ENCODE measurements at places on chromosomes 2 and 18.

DNA sequence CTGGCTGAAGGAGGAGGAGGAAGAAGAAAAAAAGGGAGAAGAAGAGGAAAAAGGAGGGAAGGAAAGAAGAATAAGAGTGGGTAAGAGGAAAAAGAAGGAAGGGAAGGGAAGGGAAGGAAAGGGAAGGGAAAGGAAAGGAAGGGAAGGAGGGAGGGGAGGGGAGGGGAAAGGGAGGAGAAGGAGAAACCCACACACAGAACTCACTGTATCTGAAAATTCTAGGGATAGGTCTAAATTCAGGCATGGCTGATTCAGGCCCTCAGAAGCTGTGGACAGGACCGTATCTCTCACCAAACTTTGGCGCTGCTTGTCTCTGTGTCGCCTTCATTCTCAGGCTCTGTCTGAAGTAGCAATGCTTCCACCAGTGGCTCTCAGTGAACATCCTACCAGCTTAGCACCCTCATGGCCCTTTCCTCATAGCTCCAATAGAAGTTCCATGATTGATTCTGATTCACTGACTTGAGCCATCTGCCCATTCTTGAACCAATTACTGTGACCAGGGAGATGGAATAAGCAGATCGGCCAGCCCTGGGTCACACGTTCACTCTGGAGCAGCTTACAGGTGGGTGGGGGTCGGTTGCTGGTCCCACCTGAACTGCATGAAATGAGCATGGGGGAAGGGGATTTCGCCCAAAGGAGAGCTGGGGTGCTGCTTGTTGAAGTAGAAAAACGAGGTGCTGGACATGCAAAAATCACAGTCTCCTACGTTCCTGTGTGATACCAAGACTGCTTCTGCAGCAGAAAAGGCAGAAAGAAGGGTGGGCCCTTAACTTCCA lies 59.7 kb downstream of the TTC32 start:
- no peak for DNase-seq

DNA sequence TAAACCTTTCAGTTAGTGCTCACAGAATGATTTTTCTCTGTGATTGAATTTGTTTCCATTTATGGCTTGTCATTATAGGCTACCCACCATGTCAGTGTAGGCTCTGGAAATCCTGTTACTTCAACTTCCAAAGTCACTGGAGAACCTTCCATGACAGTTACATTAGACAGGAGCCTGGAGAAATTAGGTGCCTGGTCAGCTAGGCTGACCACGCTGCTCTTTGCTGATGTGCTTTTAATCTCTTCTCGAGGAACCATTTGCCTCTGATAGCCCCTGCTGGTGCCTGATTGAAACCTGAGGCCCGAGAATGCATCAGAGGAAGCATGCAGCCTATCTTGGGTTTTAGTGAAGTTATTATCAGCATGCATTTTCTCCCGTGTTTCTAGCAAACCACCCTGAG lies 29.6 kb upstream of the TTN start:
- DNase-seq = no peak

DNA sequence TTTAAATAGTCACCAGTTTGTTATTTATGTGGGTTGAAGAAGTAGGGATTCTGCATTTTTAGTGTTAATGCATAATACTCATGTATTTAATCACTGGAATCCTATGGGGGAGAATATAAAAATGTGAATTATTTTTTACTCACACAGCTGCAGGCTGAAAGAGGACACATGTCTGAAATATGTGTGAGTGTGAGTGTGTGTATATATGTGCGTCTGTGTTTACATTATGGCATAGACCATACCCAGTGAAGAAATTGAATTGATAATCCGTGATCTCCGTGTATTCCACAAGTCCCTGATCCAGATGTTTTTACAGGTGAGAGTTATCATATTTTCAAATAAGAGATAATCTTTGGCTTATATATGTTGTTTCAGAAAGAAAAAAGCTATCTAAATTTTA lies 225.3 kb downstream of the ICOS start:
- no peak for DNase-seq

DNA sequence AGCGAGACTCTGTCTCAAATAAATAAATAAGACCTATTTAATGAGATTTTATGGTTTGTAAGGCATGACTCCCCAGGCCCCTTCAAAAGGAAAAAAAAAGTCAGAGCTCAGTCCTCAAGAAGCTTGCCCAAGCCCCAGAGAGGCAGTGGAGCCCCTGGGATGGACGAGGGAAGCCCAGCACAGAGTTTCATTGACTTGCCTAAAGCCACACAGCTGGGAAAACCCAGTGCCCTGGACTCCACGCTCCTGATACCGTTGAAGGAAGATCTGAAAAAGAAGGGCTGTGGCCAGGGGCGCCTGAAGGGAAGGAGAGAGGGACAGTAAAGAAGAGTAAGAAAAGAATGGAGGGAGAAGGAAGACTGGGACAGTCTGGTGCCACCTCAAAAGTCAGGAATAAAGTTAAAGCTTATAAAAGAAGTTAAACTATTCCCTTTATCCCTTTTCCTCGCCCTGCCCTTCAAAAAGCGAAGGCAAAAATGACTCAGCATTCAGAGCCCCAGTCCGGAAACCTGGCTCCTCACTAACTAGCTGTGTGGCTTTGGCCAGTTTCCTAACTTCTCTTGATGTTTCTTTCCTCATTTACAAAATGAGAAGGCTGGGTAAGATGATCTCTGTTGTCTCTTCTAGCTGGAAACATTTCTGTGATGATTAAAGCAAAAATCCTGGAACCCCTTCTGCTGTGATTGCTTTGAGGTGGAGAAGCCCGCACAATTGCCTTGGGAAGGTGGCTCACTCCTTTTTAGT lies 46.7 kb downstream of the LYPD1 start:
- no peak for DNase-seq

DNA sequence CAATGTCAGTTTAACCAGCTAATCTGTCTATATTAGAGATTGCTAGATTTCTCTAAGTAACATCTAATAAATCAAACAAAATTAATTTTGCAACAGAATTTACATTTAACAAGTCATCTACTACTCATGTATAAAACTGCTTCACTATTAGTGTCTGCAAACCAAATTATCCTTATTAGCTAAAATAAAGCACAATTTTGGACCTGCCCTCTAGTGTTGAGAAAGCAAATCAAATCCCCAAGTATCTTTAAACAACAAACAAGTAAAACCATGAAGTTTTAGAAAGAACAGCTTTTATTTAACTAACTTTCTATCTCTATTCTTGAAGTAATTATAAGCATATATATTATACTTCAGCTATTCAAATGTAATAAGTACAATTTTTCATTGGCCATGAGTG lies 113.1 kb upstream of the SP3 start:
- no peak for DNase-seq

DNA sequence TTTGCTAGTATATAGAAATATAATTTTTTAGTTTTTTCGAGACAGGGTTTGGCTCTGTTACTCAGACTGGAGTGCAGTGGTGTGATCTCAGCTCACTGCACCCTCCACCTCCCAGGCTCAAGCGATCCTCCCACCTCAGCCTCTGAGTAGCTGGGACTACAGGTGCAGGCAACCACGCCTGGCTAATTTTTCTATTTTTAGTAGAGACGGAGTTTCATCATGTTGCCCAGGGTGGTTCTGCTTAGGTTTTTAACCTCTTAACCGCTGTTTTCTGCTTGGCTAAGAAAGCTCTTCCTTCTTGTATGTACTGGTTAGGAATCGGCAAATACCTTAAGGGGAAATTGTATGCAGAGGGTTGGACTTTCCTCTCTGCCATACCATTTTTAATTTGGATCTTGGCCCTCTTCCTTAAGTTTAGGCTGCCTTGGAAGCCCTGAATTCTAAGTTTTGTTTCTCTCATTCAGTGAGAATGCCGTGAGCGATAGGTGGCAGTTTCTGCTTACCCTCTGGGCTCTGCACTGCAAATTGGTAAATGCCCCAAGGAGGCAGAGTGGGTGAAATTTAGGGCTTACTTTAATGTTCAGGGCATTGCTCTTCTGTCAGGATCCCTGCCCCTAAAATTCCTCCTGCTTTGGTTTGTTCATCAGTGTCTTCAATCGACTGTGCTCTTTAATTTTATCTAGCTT lies 32.3 kb downstream of the EML6 start:
- DNase-seq = no peak

- DNase-seq = no peak
Observed at GRCh38 chr18:11541179-11541578, 68.2 kb upstream of the SLC35G4 start.

DNA sequence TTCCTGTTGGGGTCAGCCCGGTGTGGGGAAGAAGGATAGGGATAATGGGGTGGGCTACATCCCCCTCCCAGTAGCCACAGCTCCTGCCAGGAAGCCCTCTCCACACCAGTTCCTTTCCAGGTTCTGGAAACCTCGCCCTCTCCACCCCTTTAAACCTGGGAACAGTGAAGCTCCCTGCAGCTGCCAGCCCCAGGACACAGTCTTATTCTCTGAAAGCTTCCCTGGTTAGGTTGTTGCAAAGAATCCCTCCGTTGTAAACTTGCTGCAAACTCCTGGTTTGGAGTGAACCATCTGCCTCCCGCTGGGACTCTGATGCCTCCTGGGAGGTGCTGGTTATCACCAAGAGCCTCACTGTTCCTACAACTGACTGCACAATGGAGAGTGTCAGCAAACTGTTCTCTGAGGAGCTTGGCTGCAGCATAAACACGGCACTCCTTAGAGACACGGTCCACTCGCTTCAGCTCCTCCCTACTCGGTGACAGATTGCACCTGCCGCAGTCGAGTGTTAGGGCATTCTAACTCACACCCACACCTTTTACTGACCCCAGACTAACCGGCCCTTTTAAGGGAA lies 261.8 kb upstream of the RAB6C start:
- no peak for DNase-seq

- DNase-seq = no peak
Observed at GRCh38 chr18:78169174-78169864, 810.3 kb upstream of the SALL3 start.

GRCh38 chr2:233544200-233544610 lies 22.4 kb downstream of the USP40 start:
- no peak for DNase-seq

- no peak for DNase-seq
Observed at GRCh38 chr18:75297731-75298130, 87.1 kb downstream of the TSHZ1 start.

GRCh38 chr2:146597291-146597690 lies 1247.5 kb upstream of the ACVR2A start:
- DNase-seq = no peak

- no peak for DNase-seq
Observed at GRCh38 chr2:100206731-100207255, 64.4 kb upstream of the AFF3 start.

DNA sequence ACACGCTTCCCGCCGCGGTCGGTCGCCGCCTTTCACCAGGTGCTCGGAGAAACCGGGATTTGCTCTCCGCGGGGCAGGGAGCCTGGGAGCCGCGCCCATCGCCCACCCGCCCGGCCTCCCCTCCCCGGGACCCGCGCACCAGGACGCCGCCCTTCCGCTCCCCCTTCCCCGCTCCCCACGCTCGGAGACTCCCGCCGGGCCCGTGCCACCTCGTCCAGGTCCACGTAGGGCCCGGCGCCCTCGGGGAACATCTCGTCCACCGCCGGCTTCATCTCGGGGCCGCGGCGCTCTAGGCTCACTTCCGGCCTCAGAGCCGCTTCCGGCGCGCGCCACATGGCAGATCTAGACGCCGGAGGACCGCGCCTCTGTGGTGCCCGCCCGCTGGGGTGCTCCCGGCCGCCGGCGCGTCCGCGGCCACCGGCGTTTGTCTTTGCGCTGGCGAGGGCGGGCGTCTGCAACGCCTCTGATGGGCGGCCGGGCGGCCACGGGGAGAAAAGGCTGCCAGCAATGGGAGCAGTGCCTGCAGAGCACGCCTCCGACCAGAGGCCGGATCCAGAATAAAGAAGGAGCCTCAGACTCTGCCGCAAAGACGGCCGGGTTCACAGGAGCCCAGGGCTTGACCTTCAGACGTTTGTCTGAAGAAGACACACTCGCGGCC lies at the start of gene COPS9:
Gene COPS9 (minus strand): TSS at position 293 of the 658 bp plus-strand sequence. CDS start 21 bp downstream, at position 272.
- DNase-seq = peak; percentile 88

DNA sequence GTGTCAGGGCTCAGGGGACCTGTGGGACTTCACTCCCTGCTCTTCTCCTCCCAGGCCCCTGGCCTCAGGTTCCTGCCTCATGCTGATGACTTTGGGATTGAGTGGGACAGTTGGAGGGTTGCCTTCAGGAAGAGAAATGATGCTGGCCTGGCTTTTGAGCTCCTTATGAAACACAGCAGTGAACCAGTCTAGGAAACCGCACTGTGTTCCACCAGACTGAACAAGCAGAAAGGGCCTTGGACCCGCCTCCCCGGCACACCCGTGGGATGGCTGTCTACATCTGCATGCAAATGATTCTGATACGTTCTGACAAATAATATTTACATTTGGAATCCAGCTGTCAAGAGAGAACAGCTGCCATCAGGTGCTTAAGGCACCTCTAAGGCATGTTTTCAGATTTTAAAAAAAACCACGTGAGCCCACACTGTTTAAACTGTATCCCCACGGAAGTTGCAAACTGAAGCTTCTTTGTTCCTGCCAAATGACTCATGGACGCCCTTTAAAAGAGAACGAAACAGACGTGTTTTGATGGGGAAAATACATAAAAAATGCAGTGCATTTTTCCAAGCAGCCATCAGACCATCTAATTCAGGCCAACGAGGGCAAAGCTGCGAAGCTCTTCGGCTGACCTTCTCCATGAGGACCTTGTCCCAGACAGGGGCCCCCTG lies 27.6 kb upstream of the ASAP2 start:
- DNase-seq = no peak

DNA sequence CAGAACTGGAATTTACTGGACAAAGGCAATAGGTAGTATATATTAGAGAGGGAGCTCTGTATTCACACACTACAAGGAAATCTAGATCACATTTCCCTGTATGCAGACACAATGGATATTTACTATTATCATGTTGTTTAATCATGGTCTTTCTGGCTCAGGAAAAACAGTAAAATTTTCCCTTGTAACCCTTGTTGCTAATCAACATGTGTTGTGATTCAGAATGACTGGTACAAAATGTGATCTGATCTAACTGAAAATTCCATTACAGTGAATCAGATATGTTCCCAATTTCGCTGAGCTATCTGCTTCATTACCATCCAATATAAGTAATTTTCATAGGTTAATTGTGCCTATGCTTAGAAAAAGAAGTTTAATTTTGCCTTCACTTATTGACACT lies 1109.7 kb downstream of the LRP1B start:
- no peak for DNase-seq

GRCh38 chr2:32003791-32004190 lies 7.0 kb downstream of the MEMO1 start:
- no peak for DNase-seq

- no peak for DNase-seq
Observed at GRCh38 chr2:233643128-233643527, 6.9 kb downstream of the UGT1A10 start.

Measured in T-cell (primary cell).